Epithelial cell of alveolus of lung (primary cell): ENCODE measurements at places on chromosomes 13 and 19. TPM values are rescaled to one million over a fixed set of nuclear protein-coding genes. Genes with fewer than 3 reads are reported as not detected.

Gene LGALS7B
- not detected in 2 replicates for total RNA-seq

Gene GRK1
- total RNA-seq: not detected in 2 replicates

Gene SAFB
- total RNA-seq: 24.3 and 38.2 TPM in 2 replicates

Gene OXGR1
- total RNA-seq: 0.65 TPM in 1 of 2 replicates, not detected in the other

Gene SULT2B1
- 0.08 TPM in 1 of 2 replicates, not detected in the other for total RNA-seq

Gene FFAR2
- total RNA-seq: not detected in 2 replicates

Gene YJEFN3
- 0.26 and 2.4 TPM in 2 replicates for total RNA-seq

Gene GRIN2D
- 1.0 and 1.3 TPM in 2 replicates for total RNA-seq

Gene PRR19
- total RNA-seq: 0.78 and 0.88 TPM in 2 replicates

Gene PRR20E
- total RNA-seq: not detected in 2 replicates

Gene HSD17B14
- total RNA-seq: 4.0 and 4.6 TPM in 2 replicates

Gene MLLT1
- total RNA-seq: 20.4 and 44.3 TPM in 2 replicates

Gene KANK2
- total RNA-seq: 202 and 399 TPM in 2 replicates

Gene RGL3
- under 0.01 and 1.2 TPM in 2 replicates for total RNA-seq

Gene NANOS3
- not detected in 2 replicates for total RNA-seq

Gene ALG5
- total RNA-seq: 31.5 and 45.2 TPM in 2 replicates

Gene IGSF23
- not detected in 2 replicates for total RNA-seq

Gene GRWD1
- total RNA-seq: 35.1 and 45.9 TPM in 2 replicates

Gene PPP1R37
- total RNA-seq: 16.2 and 32.3 TPM in 2 replicates

Gene ZNF616
- total RNA-seq: 5.9 and 11.8 TPM in 2 replicates

Gene ELAVL3
- total RNA-seq: 0.52 TPM in 1 of 2 replicates, not detected in the other

Gene C19orf85
- total RNA-seq: not detected in 2 replicates

Gene ZNF177
- 0.26 and 2.6 TPM in 2 replicates for total RNA-seq
